ENCODE measurements at places on chromosomes 7 and 10. TPM values are rescaled to one million over a fixed set of nuclear protein-coding genes. Genes with fewer than 3 reads are reported as not detected.

GRCh38 chr7:101936611-101937231 lies 119.3 kb downstream of the CUX1 start:
- no peak overlapping the region for H3K27ac ChIP-seq
- H3K36me3 ChIP-seq, result no peaks in the 10 kb centered on the region

DNA sequence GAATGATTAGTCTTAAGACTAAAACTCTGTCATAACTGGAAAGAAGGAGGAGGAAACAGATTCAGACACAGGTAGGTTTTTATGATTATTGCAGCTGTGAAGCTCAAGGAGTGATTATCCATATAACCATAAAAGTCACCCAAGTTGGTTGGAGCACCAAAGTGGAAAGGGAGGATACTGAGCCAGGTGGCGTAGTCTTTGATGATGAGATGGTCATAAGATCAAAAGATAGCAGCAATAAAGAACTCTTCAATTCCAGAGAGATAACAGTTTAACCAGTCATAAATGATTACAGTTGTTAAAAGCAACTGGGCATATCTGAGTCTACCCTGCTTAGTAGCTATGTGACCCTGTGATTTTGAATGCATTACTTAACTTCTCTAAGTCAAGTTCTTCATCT lies 8.4 kb downstream of the ABCB1 start:
- no peaks in the 10 kb centered on the region for H3K27me3 ChIP-seq
- peaks cover 2% of the 10 kb centered on the region for H3K36me3 ChIP-seq
- H3K4me3 ChIP-seq, result no peak overlapping the region
- H3K27ac ChIP-seq, result no peak overlapping the region

GRCh38 chr7:45990276-45990675 lies 69.2 kb upstream of the IGFBP3 start:
- H3K4me3 ChIP-seq, result no peak overlapping the region
- no peaks in the 10 kb centered on the region for H3K36me3 ChIP-seq
- no peak for DNase-seq
- no peaks in the 10 kb centered on the region for H3K27me3 ChIP-seq
- H3K27ac ChIP-seq, result no peak overlapping the region

GRCh38 chr7:143385891-143386781 lies 5.0 kb downstream of the ZYX start:
- no peak overlapping the region for H3K4me3 ChIP-seq
- peak; percentile 80 for DNase-seq
- H3K27ac ChIP-seq, result no peak overlapping the region
- peaks cover 17% of the 10 kb centered on the region for H3K36me3 ChIP-seq

DNA sequence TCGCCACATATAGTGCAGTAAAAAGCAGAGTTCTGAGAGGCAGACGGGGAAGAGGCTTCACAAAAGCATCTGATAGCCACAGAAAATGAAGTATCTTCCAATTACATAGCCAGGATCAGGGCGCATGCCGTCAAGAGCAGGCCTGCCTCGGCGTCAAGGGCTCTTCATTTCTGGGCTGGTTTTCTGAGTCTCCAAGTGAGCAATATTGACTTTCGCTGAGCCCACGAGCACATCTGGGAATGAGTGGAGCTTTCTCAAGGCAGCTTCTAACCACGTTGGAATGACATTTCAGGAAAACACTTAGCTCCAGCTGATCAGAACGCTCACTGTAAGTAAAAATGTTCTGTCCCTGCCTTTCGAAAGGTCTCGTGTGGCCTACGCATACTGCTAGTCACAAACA lies 51.9 kb downstream of the CLRN3 start:
- no peak overlapping the region for H3K27ac ChIP-seq
- no peaks in the 10 kb centered on the region for H3K4me1 ChIP-seq
- no peak overlapping the region for H3K4me3 ChIP-seq
- H3K27me3 ChIP-seq, result peaks cover 2% of the 10 kb centered on the region
- H3K36me3 ChIP-seq, result no peaks in the 10 kb centered on the region
- no peak for DNase-seq

Gene GRM3
- not detected for total RNA-seq

Gene SPOCK2
- total RNA-seq, result 51.9 TPM

Gene AGR2
- total RNA-seq, result not detected

Gene MAP3K8
- total RNA-seq, result 56.8 TPM
